ENCODE measurements at places on chromosomes 1 and 21.

GRCh38 chr1:116457946-116458604 lies 85.0 kb downstream of the ATP1A1 start:
- DNase-seq, result no peak

GRCh38 chr1:119285482-119285881 lies 83.1 kb upstream of the HAO2 start:
- DNase-seq, result peak; percentile 58

DNA sequence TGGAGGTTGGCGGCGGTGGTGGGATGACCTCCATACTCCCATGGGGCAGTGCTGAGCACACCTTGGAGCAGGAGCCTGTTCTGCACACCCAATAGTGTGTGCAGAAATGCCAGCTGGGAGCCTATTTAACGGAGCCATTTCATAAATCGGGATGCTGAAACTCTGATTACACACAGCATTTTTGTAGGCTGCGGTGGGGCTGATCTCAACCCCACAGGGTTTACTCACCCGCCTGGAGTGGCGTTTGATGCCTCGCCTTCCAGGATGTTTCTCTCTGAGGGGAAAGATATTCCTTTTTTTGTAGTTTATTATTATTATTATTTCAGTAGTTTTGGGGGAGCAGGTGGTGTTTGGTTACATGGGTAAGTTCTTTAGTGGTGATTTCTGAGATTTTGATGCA lies 82.6 kb upstream of the WDR26 start:
- no peak for DNase-seq

DNA sequence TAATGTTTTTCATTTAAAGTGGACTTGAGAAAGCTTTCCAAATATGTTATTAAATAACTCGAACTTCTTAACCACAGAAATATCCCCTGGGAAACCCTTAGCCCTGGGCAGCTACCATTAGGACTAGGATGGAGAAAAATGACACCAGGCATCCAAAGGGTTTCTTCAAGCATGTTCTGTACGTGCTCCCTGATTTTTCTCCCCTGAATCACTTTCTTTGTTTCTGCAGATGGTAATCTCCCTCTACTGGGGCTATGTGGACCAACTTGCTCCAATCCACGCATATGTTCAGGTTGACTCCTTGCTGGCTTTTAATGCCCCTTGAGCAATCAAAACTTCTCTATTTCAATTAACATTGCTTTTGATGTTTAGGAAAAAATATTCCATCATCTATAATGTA lies 312.7 kb upstream of the C1orf87 start:
- DNase-seq, result peak; percentile 8

GRCh38 chr1:93827633-93828366 lies 51.2 kb downstream of the DNTTIP2 start:
- no peak for DNase-seq

DNA sequence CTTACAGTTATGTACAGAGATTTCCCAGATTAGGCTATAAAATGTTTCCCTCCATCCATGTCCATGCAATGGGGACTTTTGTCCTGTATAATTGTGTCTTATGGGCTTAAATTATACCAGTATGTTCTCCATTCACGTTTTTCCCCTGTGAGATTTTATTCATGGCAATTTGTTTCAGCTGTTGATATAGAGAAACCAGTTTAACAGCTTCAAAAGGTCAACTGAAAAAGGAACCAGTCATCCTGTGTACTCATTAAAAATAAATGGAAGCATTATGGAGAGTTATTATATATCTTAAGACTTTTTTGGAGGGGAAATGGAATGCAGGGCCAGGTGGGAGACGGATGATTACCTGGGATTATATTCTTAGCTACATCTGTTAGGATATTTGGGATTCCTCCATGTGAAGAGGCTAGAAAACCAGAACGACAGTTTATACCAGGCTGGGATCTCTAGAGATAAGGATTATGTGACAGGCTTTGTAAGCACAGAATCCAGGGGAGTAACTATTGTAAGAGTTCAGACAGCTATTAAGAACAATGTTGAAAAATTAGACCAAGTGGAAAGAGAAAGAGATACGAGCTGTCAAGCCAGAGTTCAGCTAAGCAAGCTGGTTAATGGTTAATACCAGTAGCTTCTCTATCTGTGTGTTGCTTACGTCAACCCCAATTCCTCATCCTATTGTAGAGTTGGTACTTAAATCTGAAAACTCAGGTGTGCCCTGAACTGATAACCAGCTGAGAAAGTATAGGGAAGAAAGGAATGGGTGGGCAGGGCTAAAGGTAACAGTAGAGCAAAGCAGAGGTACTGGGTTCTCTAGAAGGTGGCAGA lies 12.4 kb upstream of the ZNF697 start:
- no peak for DNase-seq

DNA sequence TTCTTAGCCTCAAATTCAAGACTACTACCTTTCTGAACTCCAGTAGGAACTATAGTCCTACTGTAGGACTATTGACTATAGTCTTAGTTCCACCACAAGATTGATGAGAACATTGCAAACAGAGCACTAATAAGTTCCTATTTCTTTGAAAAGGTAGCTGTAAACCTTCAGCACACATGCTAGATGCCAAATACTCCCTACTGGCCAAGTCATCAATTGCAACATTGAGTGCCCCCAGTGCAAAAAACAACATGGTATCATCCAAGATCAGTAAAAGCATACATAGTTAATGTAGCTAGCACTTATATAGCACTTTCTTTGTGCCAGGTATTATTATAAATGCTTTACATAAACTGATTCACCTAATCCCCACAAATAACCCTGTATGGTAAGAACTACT lies 99.8 kb downstream of the MRPL39 start:
- DNase-seq, result no peak
